Vagina (tissue), 2 donors: ENCODE measurements at places on chromosomes 16 and 17. TPM values are rescaled to one million over a fixed set of nuclear protein-coding genes. Genes with fewer than 3 reads are reported as not detected.

ZNF200 gene
- total RNA-seq = 5.2 TPM

TLCD3B gene
- total RNA-seq = 0.98 TPM

IL4R gene
- 64.1 TPM for total RNA-seq

TPSB2 gene
- total RNA-seq = 59.7 TPM

PRR35 gene
- not detected for total RNA-seq

KRT33A gene
- total RNA-seq = 1.5 TPM

OR4D1 gene
- total RNA-seq = not detected

CTRB2 gene
- not detected for total RNA-seq

OTOP2 gene
- total RNA-seq = not detected

GP1BA gene
- total RNA-seq = not detected

DHRS7C gene
- not detected for total RNA-seq

MRPL58 gene
- 33.6 TPM for total RNA-seq

RNF213 gene
- 144 TPM for total RNA-seq

MYH11 gene
- 822 TPM for total RNA-seq

VPS35 gene
- total RNA-seq = 63.3 TPM

ZNF747 gene
- 10.6 TPM for total RNA-seq

RSPRY1 gene
- total RNA-seq = 37.6 TPM

RGS9 gene
- total RNA-seq = 8.1 TPM

TEKT1 gene
- total RNA-seq = not detected

OTOA gene
- not detected for total RNA-seq

SMPD3 gene
- 3.4 TPM for total RNA-seq

CSH2 gene
- not detected for total RNA-seq

ITGB3 gene
- total RNA-seq = 6.1 TPM

KRTAP1-1 gene
- total RNA-seq = not detected

TBC1D3C gene
- total RNA-seq = not detected

HLF gene
- 14.7 TPM for total RNA-seq

CRK gene
- 57.5 TPM for total RNA-seq

CLDN6 gene
- not detected for total RNA-seq

DNAH9 gene
- not detected for total RNA-seq

KRT14 gene
- total RNA-seq = 1,546 TPM

KCNG4 gene
- not detected for total RNA-seq

AIPL1 gene
- total RNA-seq = not detected

SLC25A10 gene
- total RNA-seq = 2.9 TPM

CHST5 gene
- not detected for total RNA-seq

CCL1 gene
- not detected for total RNA-seq

WNK4 gene
- total RNA-seq = 1.2 TPM

CA5A gene
- total RNA-seq = not detected

NEUROD2 gene
- total RNA-seq = not detected

HOXB7 gene
- 3.2 TPM for total RNA-seq

NGFR gene
- 41.7 TPM for total RNA-seq

SGCA gene
- 2.2 TPM for total RNA-seq

SCGB1C2 gene
- not detected for total RNA-seq

G6PC1 gene
- not detected for total RNA-seq

SGSH gene
- 47.6 TPM for total RNA-seq

C16orf92 gene
- not detected for total RNA-seq
